Fibroblast of pulmonary artery (primary cell): ENCODE measurements at places on chromosomes 11 and 22.

DNA sequence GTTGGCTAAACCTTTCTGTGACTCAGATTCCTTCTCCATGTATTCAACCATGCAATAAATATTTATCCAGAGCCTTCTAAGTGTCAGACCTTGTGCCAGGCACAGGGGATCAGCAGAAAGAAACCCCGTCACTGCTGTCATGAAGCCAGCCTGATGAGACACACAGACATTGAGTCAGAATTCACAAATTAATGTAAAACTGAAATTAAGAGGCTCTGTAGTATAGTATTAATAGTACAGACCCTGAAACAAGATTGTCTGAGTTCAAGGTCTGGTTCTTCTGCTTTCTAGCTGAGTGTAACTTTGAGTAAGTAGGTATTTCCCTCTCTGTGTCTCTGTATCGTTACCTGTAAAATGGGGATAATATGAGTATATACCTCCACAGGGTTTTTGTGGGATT, 46.9 kb downstream of the ME3 start:
- no peak for DNase-seq

DNA sequence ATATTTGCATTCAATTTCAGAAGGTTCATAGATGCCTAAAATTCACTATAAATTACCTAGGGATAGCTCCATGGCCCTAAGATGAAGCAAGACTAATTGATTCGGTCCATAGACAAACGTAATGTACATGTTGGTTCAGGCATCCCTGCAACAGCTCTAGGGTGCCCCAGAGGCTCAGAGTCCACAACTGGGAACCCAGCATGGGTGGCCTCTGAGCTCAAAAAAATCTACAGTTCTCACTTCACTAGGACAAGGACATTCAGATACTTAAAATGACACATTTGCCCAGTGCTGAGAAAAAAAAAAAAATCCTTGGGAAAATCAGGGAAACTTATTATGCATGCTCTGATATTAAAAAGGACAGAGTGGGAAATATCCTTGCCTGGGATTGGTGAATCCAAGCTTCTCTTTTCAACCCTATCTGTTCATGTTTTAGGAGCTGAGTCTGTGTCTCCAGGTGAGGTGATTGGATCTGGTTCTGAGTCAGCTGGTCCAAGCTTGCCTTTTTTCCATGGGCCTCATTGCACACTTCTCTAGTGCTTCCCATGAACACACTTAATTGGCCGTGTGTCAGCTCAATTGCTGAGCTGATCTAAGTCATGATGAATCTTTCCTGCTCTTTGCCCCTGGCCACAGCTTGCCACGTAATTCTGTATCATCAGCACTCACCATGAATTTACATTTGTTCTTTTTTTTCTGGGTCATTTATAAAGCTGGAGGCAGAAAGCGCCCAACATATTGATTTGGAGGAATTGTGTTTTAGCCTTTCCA, 116.3 kb upstream of the RCN1 start:
- DNase-seq: peak; percentile 12

DNA sequence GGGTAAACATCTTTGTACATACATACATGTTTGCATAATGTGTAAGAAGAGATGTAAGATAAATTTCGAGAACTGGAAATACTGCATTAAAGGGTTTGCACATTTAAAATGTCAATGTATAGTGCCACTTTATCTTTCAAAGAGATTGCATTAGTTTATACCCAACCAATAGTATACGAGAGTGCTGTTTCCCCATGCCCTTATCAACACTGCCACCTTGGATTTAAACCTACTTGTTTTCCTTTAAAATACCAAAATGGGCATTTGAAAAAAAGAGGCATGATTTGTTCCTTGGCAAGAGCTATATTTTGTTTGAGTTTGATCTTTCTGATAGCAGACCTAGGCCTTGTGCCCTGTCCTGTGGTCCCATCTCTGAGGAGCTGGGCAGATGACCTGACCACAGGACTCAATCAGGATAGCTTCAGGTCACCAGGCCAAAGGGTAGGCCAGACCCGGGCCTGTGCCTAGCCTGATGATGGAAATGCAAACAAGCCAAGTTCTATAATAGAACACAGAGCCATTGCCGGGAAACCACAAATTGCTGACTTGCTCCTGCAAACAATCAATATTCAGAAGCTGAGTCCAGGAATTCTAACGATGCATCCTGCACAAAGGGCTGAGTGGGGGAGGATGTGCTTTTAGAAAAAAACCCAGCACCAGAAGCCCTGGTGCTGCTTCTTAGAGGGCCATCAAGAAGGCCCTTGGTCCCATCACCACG, 16.9 kb upstream of the ALG8 start:
- DNase-seq: no peak

- DNase-seq: no peak
Observed at GRCh38 chr11:72361321-72361720, 73.0 kb downstream of the CLPB start.

- peak; percentile 14 for DNase-seq
Observed at GRCh38 chr11:69801513-69802335, 17.5 kb downstream of the FGF3 start.

GRCh38 chr11:205221-206001, 1.8 kb downstream of the BET1L start:
- DNase-seq: no peak

DNA sequence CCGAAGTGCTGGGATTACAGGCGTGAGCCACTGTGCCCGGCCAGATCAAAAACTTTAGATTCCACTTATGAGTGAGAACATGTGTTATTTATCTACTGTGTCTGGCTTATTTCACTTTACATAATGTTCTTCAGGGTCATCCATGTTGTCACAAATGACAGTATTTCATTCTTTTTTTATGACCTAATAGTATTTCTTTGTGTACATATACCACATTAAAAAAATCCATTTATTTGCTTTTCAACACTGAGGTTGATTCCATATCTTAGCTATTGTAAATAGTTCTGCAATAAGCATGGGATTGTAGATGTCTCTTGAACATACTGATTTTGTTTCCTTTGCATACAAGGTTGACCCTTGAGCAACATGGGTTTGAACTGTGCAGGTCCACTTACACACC, 13.2 kb upstream of the SCGB1D1 start:
- no peak for DNase-seq

DNA sequence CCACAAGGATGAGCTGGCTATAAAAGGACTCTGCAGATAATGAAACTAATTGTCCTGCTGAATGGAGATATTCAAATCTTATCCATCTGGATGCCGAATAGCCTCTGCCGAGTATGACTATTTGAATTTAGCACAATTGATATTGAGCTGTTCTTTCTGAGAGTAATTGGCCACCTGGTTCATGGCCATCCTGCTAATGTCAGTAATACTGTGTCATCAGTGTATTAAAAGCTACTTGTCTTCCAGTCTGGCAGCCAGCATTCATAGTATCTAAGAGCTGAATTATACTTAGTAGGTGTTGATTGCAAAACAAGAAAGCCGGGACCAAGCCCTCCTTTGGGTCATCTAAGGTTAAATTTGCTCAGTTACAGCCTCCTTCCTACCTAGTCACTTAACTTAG, 310.7 kb upstream of the NCAM1 start:
- DNase-seq: no peak

DNA sequence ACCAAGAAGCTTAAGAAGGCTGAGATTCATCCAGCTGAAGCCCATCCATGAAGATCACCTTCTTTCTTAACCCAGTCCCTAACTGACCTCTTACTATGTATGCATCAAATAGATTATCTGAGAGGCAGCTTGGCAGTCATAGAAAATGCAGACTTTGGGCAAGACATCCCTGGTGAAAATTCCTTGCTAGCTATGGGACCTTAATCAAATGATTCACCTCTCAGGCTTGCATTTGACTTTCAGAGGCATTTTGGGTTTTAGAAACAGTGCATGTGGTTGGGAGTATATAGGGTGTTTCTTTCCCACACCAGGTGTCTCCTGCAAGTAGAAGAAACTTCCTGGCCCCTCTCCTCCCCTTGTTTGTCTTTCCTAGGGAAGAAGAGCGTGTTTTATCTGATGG, 188.5 kb upstream of the ISX start:
- no peak for DNase-seq

GRCh38 chr11:12052676-12053605, 44.5 kb upstream of the DKK3 start:
- no peak for DNase-seq

- no peak for DNase-seq
Observed at GRCh38 chr11:477052-477715, 27.1 kb downstream of the PTDSS2 start.

DNA sequence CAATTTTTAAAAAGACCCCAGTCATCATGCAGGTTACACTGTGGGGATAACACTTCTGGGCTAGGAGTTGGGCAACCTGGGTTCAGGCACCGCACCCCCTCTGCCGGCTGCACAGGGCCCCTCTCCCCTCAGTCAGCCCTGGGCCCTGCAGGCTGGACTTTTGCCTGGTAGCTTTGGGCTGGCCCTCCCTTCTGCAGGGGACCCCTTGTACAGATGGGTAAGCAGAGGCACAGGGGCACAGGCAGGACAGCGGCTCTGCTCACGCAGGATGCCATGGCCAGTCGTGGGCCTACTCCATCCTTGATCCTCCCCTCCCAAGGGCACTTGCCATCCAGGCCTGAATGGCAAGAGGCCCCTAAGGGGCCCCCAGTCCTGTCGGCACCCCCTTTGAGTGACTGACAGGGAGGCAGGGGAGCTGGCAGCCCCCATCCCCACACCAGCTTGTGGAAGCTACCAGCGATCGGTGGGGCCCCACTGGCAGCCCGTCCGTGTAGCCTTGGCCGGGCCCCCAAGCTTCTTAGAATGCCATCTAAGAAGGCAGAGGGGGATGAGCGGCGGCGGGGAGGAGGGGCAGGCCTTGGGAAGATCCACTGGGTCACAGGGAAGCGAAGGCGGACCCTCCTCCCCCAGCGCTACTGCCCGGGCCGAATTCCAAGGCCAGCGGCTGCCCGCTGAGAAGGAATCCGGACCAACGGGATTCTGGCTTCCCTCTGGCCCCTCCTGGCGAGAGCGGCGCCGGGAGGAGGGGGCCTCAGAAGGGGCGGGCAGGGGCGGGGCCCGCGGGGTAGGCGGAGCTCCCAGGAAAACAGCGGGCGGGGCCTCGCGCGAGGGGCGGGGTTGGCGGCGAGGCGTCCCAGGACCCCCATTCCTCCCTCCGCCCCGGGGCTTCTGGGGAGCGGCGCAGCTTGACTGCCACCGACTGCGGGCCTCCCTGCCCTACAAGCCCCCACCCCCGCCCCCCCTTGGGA, 6.8 kb upstream of the CHKA start:
- DNase-seq: peak; percentile 76

GRCh38 chr11:86176165-86176884, 68.2 kb upstream of the EED start:
- peak; percentile 62 for DNase-seq

DNA sequence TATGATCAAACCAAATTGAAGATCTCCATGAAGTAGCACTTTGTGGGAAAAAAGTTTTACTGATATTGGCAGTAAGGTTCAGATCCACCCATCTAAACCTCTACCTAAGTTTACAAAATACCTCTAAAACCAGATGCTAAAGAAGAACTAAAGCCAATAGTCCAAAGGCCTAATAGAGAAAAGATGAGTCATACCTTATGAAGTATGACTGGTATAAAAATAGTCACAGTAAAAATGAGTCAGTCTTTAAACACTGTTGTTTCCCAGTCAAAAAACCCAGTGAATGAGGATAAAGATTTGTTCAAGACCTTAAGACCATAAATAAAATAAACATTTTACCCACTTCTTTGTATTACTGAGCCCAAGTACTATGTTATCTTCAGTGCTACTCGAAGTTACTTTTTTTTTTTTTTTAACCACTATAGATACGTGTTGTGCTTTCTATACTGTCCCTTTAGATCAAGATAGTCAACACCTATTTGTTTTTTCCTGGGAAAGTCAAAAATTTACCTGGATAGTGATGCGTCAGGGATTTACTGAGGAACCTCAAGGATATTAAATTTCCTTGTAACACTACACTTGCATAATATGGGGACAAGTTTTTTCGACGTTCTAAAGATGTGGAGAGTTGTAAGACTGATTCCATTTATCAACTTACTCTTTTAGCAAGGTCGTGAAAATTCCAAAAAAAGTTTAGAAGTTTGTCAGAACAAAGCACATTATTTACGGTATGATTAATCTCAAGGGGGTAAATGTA, 87.3 kb downstream of the CCDC73 start:
- DNase-seq: peak; percentile 72

GRCh38 chr22:20180245-20180630, 29.4 kb upstream of the CCDC188 start:
- no peak for DNase-seq

DNA sequence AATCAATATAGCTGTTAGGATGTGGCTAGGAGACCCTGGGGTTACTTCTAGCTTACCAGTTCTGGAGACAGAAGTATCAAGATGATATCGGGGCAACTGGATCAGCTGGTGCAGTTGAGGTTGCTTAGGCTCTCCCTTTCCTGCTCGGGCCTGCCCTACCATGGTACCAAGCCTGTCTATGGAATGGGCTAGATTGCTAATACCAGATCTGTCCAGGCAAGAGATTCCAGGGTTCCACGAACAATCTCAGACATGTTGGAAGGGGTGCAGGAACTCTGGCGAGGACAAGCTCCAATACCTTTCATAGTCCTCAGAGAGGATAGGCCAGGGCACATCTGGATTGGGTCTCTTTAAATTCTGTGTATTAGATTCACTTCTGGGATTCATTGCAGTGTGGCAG, 53.8 kb downstream of the ADM start:
- no peak for DNase-seq

GRCh38 chr22:36022162-36022561, 6.5 kb downstream of the RBFOX2 start:
- DNase-seq: peak; percentile 41

DNA sequence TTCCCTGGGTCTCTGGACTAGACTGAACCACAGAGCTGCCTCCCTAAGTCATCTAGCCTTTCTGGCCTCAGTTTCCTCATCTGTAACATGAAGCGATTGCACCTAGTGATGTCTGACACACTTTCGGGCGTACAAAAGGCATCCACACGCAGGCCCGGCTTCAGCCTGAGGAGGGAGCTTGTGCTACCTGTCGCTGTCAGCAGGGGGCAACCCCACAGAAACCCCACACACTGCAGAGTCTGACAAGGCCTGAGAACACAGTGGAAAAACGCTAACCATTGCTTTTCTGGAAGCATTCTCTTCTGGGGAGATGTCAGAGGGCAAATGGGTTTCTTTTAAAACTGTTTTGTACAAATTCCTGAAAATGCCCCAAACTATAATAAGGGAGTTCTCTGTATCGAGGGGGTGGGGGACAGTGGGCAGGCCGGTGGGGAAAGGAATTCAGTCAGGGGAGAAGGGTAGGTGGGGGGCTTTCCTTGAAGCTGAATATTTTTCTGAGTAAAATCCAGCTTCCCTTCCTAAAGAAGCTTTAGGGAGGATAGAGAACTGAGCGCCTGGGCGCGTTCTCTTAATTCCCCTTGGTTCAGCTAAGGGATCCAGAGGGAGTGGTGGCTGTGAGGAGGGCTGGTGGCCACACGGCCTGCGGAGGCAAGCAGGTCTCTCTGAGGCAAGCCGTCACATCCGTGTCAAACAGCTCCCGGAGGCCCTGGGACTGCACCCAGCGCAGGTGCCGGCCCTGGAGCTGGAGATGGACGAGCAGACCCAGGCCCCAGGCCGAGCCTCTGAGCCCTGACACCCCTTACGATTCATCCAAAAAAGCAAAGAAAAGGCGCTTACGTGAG, 533 bp downstream of the ELF5 start:
- DNase-seq: peak; percentile 65

DNA sequence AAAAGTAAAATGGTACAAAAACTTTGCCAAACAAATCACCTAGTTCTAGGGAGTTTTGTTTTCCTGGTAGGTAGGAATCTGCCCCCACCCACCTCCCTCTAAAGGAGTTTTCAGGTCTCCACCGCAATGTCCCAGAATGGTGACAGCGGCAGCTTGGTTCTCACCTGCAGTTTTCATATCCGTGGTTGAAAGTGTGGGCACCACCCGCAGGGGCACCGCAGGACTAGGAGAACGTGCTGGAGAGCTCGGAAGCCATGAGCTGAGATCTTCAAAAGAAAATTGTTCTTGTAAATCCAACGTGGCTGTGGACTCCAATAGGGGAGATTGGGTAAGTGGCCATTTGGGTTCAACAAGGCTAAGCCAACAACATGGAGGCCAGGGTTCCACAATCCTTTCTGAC, 10.8 kb downstream of the NFRKB start:
- no peak for DNase-seq
